ENCODE measurements at places on chromosomes 2 and 18. TPM values are rescaled to one million over a fixed set of nuclear protein-coding genes. Genes with fewer than 3 reads are reported as not detected.

Gene EFR3B
- 0.24 TPM for total RNA-seq

Gene AP1S3
- 4.0 TPM for total RNA-seq

Gene NT5C1B
- total RNA-seq, result not detected

Gene STAT4
- total RNA-seq, result 51.7 TPM

Gene RNU2-63P
- total RNA-seq, result 10.2 TPM

Gene GCG
- not detected for total RNA-seq

Gene SERPINB13
- not detected for total RNA-seq

Gene CCDC150
- 21.5 TPM for total RNA-seq

Gene ALPP
- 0.19 TPM for total RNA-seq

Gene SERPINB11
- total RNA-seq, result not detected

Gene TUBA4B
- not detected for total RNA-seq

Gene SKOR2
- total RNA-seq, result not detected

DNA sequence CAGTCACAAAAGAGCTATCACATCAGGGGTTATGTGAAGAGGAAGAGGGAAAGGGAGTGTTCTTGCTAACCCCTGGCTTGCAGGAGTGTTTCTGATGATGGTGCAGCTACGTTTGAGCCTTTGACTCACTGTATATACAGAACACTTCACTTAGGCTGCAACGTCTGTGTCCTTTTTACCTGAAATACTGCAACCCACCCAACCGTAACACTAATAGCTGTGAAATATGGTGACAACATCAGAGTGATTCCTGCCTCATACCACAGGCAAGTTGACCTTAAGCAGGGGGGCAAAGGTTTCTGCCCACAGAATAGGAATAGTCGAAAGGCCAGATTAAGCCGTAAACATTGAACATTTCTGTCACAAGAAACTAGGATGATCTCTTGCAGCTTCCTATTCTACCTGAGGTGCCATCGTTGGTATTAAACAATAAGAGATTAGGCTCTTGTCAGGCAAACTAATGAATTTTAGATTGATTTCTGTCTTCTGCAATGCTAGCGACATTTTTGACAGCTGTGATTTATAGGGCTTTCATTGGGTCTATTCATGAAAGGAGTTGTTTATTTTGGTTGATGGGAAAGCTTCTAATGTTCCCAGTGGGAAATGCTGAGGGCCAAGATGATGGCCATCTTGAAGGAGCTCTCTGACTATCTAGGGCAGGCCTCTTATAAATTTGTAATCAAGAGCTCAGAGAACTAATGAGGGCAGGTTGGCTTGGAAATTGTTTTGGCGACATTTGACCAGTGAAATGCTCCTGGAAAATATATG is 316.8 kb downstream of the PIK3C3 start:
- ATAC-seq, result no peak

GRCh38 chr2:119137502-119137901 is 21.0 kb downstream of the C1QL2 start:
- peak; percentile 21 for ATAC-seq

DNA sequence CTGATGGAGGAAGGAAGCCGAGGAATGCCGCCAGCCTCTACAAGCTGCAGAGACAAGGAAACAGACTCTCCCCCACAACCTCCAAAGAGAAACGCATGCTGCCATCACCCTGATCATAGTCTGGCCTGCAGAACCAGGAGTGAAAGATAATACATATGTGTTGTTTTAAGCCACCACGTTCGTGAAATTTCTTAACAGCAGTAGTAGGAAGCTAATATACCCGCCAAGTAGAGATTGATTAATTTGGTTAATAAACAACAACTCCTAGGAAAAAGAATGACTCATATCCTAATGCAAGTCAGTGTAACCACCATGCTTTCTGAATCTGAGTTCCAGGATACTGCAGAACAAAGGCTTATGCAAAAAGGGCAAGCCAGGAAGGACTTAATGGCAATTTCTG is 36.6 kb downstream of the LONRF2 start:
- ATAC-seq, result no peak

GRCh38 chr2:240326886-240327285 is 108.6 kb upstream of the GPC1 start:
- ATAC-seq, result no peak

DNA sequence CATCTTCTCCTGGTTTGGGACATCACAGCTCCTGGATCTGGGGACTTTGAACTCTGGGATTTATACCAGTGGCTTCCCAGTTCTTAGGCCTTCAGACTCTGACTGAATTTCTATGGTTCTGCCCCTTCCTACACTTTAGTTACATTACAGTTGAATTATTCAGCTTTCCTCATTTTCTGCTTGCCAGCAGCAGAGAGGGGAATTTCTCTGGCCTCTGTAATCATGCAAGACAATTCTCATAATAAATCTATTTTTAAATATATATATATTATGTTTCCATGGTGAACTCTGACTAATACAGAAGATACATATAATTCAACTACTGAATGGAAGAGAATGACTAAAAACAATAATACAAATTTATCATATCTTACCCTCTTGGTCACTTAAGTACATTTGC is 1478.6 kb upstream of the ACVR2A start:
- ATAC-seq, result no peak

- no peak for ATAC-seq
Observed at GRCh38 chr2:156340804-156341451, 8.4 kb upstream of the NR4A2 start.

DNA sequence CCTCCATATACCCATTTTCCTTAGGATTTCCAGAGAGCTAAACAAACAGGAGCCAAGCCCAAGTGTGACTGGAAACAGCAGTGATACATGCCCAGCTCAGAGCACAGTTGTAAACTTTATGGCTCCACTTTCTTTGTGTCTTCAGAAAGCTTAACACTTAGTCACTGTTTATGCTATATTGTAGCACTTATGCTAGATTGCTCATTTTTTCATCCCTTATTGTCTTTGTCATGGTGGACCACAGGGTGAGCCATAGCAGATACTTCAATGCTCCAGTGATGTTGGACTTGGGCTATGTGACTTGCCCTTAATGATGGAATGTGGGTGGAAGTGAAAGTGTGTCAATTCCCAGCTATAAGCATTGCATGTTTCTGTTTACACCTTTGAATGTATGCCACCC is 401.6 kb downstream of the METTL4 start:
- peak; percentile 19 for ATAC-seq

- no peak for ATAC-seq
Observed at GRCh38 chr2:12131975-12132374, 385.5 kb downstream of the LPIN1 start.

GRCh38 chr2:106336108-106336507 is 132.1 kb downstream of the RGPD3 start:
- ATAC-seq, result no peak

DNA sequence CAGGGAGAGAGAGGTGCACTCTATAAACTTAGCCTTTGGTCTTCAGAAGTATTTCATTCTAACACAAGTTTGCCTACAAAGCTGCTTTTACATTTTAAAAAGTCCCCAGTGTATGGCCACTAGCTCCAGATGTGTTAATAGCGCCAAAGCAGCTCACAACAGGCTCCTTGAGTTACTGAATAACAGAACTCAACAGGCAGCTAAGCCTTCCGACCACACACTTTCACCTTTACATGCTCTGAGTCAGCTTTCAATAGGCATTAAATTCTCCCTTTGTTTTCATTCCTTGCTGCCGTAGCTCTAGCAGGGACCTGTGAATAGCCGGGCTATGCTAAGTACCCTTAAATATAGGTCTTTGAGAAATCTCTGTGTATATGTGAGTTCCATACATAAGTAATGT is 262.8 kb upstream of the PARD3B start:
- no peak for ATAC-seq

DNA sequence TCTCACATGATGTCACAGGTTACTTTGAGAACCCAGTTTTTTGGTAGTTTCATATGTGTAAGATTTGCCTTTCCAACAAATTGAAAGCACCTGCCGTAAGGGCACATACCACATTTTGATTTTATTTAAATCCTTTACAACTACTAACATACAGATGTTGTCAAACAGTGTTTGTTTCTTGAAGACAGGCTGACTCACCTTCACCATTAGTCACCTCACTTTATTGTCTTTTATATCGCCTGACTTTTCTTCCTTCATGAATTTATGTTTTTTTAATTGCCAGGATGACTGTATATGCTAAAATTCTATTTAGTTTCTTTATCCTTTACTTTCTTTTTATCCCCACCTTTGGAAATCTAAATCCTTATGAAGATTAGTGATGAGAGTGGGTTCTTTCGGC is 886.7 kb downstream of the SUCLG1 start:
- ATAC-seq, result no peak

- ATAC-seq, result no peak
Observed at GRCh38 chr2:98579926-98580325, 28.4 kb downstream of the COA5 start.

- no peak for ATAC-seq
Observed at GRCh38 chr18:50720325-50720674, 99.5 kb downstream of the MRO start.

- ATAC-seq, result no peak
Observed at GRCh38 chr18:79750980-79751571, 46.7 kb upstream of the KCNG2 start.

- ATAC-seq, result no peak
Observed at GRCh38 chr18:23703057-23703986, 14.1 kb downstream of the LAMA3 start.

GRCh38 chr2:29370173-29370572 is 255.0 kb downstream of the CLIP4 start:
- no peak for ATAC-seq

- no peak for ATAC-seq
Observed at GRCh38 chr2:118118479-118118878, 30.2 kb downstream of the INSIG2 start.

DNA sequence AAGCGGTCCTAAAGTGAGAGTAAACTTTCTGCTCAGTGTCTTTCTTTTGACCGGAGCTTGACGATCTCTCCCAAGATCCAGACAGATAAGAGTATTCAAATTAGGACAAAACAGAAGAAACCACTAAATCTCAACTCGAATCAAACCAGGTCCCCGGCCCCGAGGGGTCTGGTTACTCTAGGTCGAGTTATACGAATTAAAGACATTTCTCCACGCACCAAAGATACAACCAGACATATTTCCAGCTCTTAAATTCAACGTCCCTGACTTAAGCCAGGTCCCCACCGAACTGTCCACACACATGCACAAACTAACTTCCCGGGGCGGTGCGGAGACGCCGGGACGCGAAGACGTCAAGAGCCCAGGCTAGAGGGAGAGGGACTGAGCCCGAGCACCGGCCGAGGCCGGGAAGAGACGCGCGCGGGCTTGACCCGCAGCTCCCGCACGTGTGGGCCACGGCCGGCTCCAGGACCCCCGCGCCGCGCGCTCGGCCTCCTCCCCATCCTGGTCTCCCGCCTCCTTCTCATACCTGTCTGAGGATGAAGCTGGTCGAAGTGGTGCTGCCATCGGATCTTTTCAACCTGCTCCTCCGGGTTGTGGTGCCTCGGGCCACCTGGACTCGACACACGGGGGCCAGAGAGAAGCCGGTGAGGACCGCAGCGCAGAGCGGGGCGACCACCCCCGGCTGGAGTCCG is 896 bp downstream of the CACNB4 start:
- ATAC-seq, result peak; percentile 39

- no peak for ATAC-seq
Observed at GRCh38 chr18:77948567-77948966, 698.9 kb downstream of the GALR1 start.

- ATAC-seq, result no peak
Observed at GRCh38 chr2:40242315-40242714, 209.6 kb downstream of the SLC8A1 start.

DNA sequence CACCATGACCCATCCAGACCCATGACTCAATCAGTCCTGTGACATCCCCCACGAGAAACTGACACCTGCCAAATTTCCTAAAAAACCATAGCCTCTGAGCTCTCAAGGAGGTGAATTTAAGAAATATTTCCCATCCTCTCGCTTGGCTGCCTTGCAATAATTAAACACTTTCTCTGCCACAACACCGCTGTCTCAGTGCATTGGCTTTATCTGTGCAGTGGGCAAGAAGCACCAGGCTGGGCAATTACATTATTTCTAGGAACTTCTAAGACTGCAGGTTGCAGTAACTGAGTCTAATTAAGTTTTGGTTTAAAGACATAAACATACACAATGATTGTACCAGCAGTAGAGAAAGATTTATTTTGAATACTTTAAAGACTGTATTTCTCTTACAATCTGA is 22.0 kb upstream of the RTTN start:
- ATAC-seq, result no peak

GRCh38 chr18:57819671-57820460 is 16.8 kb upstream of the ATP8B1 start:
- peak; percentile 44 for ATAC-seq

GRCh38 chr2:104547221-104547620 is 306.7 kb upstream of the POU3F3 start:
- ATAC-seq, result no peak

GRCh38 chr2:239762106-239762505 is 263.0 kb downstream of the NDUFA10 start:
- ATAC-seq, result no peak

GRCh38 chr2:234770031-234770506 is 181.7 kb upstream of the SH3BP4 start:
- ATAC-seq, result no peak

- peak; percentile 28 for ATAC-seq
Observed at GRCh38 chr2:70098032-70098431, 10.8 kb downstream of the PCBP1 start.

GRCh38 chr2:193687195-193687594 is 1492.5 kb upstream of the TMEFF2 start:
- ATAC-seq, result no peak

DNA sequence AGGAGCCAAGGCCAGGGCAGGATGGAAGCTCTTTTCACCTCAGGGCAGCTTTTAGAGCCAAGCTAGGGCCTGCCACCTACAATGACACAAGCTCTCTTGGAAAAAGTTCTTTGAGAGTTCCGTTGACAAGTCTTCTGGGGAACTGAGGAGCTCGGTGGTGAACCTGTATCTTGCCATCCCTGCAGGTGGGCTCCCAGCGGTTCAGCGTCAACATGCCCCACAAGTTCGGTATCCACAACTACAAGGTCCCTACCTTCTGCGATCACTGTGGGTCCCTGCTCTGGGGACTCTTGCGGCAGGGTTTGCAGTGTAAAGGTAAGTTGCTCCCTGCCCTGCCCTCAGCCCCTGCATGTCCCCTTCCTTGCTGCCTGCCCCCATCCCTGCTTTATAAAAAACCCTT is 312.8 kb upstream of the EPAS1 start:
- no peak for ATAC-seq

DNA sequence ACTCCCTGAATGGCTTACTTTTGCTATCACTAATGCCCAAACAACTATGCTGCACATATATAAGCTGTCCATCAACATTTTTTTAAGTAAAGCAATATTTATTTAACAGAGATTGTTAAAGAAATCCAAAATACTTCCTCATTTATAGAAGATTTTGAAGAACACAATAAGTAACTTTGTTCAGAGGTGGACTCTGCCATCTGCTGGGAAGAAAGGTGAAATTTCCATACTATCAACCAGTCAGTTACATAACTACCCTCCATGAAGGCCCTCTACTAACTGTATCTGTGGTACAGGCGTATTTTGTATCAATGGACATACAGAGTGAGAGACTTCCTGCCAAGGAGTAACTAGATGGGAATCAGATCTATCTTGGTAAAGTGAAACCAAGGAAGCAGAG is 106.0 kb downstream of the DTNB start:
- ATAC-seq, result peak; percentile 53

GRCh38 chr2:133598769-133599168 is 30.5 kb upstream of the NCKAP5 start:
- no peak for ATAC-seq
